Left colon (tissue), 2 donors: ENCODE measurements at places on chromosomes 3 and 15. TPM values are rescaled to one million over a fixed set of nuclear protein-coding genes. Genes with fewer than 3 reads are reported as not detected.

NANOGP8 gene
- not detected for total RNA-seq

DNA sequence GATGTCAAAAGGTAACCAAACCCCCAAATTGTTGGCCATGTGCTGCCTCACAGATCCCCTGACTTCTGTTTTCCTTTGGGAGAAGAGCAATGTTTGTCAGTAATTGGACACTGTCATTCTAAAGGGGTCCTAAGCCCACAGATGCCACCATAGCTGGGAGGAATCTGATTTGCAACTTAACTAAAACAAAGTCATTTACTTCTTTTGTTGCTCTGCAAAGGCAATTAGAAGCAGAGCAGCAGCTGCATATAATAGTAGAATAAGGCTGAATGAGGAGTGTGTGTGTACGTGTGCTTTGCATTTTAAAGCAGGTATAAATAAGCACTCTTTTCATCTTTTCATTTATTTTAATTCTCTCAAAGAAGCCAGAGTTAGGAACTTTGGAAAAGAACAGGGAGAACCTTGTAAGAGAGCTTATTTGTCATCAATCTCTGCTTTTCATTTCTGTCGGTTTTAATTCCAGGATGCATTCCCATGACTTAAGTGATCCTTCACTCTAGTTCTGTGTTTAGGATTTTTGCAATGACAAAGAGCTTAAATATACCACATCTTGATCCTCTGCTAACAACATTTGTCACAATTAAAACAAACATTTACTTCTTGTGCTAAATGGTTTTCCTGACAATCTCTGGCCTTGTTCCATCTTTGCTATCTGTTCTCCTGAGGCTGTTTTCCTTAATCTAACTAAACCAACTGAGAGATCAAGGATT, 530.2 kb upstream of the CBLB start:
- DNase-seq = no peak

- no peak for DNase-seq
Observed at GRCh38 chr3:20043825-20044224, 3.6 kb downstream of the KAT2B start.

CNTN4 gene
- total RNA-seq = 9.1 TPM

SERINC4 gene
- total RNA-seq = 0.12 TPM

DNA sequence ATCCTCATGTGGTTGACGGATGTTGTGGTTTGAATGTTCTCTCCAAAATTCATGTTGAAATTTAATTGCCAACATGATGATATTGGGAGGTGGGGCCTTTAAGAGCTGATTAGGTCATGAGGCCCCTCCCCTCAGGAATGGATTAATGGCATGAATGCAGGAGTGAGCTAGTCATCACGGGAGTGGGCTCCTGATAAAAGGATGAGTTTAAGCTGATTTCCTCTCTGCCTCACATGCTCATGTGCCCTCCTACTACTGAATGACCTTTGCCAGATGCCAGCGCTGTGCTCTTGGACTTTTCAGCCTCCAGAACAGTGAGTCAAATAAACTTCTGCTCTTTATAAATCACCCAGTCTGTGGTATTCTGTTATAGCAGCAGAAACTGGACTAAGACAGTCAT, 111.2 kb downstream of the MYO5A start:
- no peak for DNase-seq
